ENCODE measurements at places on chromosomes 2 and 18.
A peak's percentile ranks its signal among the peaks of the same experiment; 100 is the strongest.

DNA sequence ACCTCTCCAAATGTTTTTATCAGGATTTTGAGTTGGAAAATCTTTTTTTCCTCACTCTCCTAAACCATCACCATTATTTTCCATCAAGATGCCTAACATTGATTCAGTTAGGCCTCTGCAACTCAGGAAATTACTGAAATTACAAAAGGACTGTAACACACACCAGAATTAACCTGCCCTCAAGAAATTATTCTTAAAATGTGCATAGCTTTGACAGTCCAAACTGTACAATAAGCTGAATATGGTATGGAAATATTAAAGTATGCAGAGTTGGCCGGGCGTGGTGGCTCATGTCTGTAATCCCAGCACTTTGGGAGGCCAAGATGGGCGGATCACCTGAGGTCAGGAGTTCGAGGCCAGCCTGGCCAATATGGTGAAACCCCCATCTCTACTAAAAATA, 50.2 kb upstream of the PHLPP1 start:
- no peak for DNase-seq

DNA sequence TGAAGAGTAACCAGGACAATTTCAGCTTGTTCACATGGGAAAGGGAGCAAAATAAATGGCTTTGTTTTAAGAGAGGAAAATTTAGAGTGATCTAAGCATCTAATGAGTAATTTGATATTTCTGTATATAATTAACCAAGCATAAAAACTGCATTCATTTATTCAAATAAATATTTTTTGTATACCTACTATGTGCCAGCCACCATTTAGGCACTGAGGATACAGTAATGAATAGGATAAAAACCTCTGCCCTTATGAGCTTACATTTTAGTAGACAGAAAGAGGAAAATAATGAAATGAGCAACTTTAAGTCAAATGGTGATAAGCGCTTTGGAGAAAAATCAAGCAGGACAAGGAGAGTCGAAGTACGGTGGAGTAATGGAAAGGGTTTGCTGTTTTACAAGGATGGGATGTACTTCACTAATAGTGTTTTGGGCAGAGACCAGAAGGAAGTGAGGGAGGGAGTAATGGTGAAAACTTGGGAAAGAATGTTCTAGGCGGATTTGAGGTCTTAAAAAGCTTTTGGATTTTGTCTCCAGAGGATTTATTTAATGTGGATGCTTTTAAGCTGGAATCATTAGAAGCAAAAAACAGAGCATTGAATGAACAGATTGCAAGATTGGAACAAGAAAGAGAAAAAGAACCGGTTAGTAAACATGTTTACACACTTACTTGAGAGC, 17.4 kb downstream of the NDC80 start:
- DNase-seq: no peak

- DNase-seq: no peak
Observed at GRCh38 chr18:79323471-79323870, 72.3 kb upstream of the NFATC1 start.

DNA sequence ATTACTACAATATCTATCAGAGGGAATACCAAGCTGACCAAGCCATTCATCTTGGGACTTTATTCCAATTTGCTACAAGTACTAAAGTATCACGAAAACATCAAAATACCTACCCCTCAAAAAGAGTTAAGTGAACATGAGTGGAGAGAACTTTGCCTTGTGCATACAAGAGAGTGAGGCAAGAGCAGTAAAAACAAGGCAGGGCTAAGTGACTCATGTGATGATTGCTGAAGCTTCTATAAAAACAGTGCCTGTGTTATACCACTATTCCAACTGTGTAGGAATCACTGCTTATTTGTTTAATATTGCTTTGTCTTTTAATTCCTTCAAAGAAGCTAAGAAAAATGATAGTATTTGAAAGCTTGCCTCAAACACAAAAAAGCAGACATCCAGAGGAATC, 61.2 kb downstream of the FARSB start:
- DNase-seq: no peak

DNA sequence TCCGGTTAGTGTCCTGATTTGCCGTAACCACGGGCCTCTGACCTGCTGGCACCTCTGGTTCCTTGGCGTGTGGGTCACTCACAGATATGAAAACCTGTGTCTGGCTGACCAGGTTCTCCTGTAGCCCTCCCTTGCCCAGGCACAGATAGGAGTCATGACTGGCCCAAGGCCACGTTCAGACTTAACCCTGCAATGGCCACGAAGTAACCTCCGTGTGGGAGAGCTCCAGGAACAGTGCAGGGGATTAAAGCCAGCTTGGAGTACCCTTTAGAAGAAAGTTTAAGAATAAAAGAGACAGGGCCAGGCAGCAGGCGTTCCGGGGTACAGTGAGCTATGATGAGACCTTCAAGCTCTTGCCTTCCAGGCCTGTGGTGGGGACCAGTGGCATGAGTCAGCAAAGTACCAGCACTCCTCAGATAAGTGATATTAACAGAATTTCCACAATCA, 25.5 kb downstream of the CENPO start:
- no peak for DNase-seq

DNA sequence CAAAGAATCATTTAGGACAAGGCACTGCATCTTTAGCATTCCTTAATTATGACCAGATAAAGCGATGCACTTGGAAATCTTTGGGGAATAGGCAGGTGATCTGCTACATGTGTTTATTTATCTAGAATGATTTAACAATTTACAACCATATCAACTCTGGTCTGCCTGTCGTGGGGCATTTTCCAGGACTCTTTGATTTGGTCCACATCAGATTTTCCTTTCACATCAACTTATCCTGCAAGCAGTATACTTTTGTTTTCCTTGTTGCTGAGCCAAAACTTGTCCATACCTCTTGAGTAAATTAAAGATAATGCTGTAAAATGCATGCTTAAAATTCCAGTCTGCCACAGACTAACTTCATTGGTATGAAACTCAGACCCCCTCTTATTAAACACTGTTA, 312.4 kb upstream of the TCF4 start:
- DNase-seq: no peak

- no peak for DNase-seq
Observed at GRCh38 chr2:72619626-72620025, 206.2 kb downstream of the EXOC6B start.

DNA sequence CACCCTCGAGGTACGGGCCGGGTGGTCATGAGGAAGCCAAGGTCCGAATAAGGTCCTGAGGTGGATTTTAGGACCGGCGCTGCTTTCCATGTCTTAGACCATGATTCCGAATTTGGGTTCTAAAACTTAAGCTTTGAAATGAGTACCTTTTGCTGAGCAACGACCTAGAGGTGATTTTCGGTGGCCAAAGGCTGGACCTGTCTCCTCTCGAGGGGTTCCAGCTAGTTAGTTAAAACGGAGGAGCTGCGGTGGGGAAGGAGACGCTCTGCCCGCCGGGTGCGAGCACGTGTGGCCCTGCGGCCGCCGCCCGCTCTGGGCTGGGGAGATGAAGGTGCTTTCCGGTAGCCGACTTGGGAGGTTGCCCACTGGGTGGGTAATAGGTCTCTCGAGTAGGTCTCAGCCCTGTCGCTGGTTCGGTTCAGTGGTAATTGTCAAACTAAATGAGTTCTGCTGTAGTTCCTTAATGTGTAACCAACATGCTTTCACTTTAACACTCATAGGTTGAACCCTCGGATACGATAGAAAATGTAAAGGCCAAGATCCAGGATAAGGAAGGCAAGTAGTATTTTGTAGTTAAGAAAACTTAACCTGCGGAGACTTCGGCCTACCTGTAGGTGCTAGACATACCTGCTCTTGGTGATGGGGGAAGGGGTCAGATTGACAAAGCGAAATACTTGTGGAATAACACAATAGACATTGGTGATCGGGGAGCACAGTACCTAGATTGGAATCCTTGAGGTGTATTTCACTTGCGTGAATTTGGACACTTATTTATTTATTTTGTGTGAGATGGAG, 572 bp downstream of the RPS27A start:
- DNase-seq: peak; percentile 54

DNA sequence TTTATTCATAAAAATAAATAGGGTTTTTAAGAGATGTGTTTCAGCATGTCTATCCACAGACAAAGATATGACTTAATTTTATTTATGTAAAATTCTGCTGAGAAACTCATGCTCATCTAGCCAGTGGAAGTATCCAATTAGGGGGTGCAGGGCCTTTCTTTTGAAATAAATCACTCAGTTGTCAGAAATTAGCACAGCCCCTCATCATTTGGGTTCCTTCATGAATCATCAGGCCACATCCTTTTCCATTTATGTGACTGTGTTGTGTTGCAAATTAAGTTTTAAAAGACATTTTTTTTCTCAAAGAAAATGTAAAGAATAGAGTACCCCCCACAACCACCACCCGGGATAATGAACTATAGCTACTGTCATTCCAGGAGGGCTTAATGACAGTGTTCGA, 185.8 kb downstream of the NRP2 start:
- no peak for DNase-seq

GRCh38 chr18:9546468-9546867, 67.9 kb downstream of the PPP4R1 start:
- no peak for DNase-seq
